ENCODE measurements at places on chromosomes 16 and 17.

DNA sequence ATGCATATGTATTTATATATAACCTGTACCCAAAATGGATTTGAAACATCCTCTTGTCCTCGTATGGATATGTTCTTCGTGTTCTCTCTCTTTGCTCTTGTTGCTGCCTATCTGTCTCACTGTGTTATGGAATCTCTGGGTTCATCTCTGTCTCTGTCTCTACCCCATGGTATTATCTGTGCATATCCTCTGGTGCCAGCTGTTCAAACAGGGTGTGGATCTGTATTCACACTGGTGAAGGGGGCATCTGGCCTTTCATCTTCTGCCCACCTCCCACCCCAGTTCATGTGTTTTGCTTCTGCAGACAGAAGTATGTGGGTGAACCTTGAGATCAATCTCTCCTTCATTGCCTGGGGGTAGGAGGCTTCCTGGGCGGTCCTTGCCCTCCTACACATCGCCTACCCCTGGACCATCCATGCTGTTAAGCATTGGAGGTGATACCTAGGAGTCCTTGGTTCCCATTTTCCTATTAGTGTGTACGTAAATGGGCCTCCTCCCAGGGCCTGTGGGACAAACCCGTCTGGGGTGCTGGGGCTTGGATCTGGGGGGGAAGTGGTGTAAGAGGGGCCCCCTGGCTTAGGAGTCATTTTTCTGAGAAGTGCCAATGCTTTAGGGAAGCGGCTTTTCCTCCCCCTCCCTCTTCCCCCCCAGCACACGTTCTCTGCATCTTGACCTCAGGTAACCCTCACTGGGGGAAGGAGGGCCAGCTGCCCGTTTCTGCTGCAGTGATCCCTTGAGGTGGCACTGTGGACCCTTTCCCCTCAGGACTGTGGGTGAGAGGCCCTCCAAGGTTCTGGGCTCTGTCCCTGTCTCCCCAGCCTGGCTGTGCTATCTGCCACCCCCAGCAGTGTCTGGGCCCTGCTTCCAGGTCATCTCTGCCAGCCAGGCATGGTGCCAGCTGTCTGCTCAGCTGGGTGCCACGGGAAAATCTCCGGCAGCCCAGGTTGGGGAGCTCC is 21.1 kb downstream of the RARA start:
- no peak for DNase-seq

DNA sequence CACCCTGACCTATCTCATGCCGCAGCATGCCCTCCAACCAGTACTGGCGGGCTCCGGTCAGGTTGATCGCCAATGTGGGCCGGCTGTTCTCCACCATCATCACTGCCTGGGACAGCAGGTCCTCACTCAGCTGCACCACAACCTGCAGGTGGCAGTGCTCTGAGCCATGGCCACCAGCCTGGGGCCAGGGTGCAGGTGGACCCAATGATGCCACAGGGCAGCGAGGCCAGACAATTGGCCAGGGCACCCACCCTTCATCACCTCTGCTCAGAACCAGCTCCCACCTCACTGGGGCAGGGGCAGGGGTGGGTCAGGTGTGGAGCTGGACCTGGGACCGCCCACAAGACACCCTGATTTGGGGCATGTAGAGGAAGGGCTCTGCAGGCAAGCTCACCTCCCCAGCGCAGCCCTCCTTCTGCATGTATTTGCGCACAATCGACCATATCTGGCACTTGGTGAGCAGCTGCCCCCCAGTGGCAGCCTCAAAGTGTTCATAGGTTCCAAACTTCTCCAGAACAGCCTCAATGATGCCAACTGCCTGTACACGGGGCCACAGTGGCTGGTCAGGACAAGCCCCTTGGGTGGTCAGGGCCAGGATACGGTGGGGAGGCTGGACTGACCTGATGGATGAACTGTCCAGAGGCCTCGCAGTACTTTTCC is 4.2 kb downstream of the MATCAP1 start:
- DNase-seq, result no peak

DNA sequence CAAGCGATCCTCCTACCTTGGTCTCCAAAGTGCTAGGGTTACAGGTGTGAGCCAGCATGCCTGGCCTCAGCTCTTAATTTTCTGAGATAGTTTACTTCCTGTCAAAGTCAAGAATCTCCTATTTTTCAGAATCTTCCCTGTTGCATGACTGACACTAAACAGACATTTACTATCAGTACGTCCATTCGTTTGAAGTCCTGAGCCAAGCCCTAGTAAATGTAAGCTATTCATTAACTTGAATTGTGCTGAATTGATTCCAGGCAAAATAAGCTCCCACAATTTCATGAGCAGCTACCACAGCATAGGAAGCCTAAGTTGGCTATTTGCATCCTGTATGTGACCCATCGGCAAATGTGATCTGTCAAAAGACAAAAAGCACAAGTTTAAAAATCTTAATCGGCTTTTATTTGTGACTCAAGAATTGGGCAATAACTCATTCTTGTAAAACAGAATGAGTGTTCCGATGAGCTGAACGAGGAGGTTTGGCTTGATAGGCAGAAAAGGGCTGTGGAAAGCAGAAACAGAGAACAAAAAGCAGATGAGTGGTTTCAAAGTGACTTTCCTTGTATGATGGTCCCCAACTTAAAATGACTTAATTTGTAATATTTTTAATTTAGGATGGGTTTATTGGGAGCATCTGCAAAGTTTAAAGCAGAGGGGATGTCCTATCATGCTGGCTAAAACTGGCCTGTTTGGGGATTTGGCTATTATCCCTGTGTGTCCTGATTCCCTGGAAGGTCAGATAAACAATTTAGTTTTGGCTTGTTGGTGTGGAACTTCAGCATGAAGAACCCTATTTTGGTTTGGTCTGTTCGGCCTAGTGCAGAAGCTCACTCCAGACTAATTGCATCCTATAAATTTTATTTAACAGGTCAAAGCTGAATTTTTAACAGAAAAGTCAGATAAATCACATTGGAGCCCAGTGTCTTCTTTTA is 14.2 kb downstream of the RNF112 start:
- DNase-seq, result no peak

DNA sequence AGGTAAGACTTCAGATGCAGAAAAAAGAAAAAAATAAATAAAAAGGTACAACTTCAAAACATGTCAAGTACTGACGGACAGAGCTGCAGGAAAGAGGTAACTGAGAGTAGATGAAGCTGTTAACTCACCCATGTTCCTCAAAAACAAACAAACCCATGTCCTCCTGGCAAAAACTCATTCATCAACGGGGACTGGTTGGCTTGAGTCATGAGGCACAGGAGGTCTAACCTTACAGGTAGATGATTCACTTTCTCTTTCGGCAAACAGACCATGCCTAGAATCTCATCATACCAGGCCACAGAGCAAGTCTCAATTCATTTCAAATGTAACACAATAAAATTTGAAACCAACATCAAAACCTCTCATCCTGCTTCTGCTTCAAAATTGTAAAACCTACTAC is 12.3 kb upstream of the FASN start:
- no peak for DNase-seq

DNA sequence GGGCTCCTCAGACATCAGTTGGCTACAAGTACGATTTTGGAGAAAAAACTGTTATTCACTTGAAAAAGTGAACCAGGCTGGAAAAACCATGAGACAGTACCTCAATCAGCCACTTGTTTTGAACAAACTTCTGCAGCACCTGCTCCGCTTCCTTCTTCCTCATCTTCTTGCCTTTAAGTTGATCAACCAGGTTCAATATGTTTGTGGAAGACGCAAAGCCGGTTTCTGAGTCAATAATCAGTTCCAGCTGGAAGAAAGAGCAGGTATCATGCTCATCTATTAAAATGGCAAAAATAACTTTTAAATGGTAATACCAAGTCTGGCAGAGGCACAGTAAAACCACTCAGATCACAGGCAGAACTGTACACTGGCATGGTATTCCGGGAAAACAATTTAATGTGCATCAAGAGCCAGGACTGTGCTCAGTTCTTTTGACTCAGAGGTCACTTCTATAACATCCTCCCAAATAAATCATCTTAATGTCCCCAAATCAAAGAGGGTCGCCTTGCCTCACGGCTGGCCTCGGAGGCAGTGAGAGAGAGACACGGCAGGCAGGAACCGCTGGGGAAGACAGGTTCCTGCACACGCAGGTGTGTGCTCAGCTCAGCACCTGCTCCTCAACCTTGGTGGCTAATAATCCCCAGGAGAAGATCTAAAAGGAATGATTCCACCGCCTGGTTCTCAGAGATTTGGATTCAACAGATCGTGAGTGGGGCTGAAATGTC is 29.7 kb downstream of the KDM8 start:
- DNase-seq, result no peak

DNA sequence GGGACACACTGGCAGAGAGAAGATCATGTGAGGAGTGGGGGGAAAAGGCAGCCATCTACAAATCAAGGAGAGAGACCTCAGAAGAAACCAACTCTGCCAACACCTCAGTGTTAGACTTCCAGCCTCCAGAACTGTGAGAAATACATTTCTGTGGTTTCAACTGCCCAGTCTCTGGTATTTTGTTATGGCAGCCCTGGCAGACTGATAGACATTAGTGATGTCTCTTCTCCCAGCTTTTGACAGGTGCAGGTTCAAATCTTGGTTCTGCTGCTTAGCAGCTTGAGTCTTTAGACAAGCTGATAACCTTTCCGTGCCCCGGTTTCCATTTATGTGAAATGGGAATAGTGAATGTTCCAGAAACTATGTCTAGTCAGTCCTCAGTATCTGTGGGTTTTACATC is 199.5 kb downstream of the SNX29 start:
- no peak for DNase-seq

GRCh38 chr16:50195756-50196155 is 42.6 kb downstream of the TENT4B start:
- DNase-seq, result no peak

- DNase-seq, result no peak
These were observed 140.2 kb downstream of the PITPNC1 start for GRCh38 chr17:67517325-67517724.

GRCh38 chr16:817001-817906 is 16.7 kb upstream of the GNG13 start:
- DNase-seq, result no peak

GRCh38 chr17:3534881-3535252 is 22.7 kb downstream of the TRPV3 start:
- no peak for DNase-seq

GRCh38 chr16:56305956-56306565 is 114.8 kb downstream of the GNAO1 start:
- DNase-seq, result no peak

DNA sequence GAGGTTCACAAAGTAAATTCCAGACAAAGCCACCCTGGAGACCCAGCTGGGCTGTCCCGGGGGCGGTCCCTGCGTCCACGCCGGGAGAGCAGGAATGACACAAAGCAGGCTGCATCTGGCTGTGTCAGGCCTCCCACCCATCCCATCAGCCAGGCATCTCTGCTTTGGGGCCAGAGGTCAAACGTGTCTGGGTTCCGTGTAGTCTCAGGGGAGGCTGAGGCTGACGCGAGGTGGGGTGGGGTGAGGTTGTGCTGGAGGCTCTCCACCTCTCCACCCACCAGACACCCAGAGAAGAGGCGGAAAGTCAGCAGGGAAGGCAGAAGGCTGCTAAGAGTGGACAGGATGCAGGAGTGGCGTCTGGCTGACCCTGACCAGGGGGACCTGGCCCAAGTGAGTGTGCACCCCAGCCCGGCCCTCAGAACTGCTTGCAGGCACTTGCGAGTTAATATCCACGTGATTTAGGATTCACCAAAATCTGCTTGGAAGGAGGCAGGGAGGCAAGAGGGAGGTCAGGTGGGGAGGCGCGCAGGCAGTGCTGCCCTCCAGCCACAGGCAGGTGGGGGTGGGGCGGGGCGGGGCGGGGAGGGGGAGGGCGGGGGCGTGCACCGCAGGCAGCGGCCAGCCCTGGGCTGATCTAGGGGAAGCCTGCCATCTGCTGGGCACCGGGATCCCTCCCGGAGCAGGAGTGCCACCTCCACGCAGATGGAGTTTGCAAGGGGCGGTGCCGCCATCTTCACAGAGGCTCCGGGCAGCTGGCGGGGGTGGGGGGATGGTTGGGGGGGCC is 44.3 kb downstream of the TBC1D16 start:
- peak; percentile 67 for DNase-seq

GRCh38 chr17:72165192-72165866 is 44.5 kb downstream of the SOX9 start:
- DNase-seq, result no peak

DNA sequence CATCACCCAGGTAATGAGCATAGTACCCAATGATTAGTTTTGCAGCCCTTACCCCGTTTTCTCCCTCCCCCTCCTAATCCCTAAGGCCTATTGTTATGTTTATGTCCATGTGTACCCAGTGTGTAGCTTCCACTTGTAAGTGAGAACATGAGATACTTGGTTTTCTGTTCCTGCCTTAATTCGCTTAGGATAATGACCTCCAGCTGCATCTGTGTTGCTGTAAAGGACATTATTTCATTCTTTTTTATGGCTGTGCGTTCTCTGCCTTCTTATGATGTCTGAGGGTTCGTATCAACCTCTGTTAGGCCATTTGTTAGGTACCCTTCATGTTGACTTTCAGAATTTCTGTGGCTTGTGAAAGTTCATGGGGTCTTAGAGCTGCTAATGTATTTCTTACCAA is 31.0 kb downstream of the CTCF start:
- no peak for DNase-seq

- DNase-seq, result peak; percentile 26
These were observed 4.9 kb downstream of the OR4D1 start for GRCh38 chr17:58153046-58153445.

DNA sequence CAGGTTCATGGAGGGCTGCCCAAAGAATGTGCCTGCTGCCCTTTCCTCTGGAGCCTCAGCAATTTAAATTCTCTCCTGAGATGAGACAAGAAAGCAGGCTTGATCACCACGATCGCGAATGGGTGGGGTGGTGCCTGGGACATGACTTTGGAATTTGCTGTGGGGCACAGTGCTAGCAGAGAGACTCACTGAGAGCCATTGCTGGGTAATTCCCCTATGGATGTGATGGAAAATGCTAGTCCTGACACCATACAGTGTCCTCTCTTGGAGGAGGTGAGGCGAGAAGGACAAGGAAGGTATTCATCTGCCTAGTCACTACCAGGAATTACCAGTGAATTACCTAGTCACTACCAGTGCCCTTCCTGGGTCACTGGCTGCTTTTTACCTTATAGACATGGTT is 15.5 kb downstream of the FAM20A start:
- DNase-seq, result no peak

DNA sequence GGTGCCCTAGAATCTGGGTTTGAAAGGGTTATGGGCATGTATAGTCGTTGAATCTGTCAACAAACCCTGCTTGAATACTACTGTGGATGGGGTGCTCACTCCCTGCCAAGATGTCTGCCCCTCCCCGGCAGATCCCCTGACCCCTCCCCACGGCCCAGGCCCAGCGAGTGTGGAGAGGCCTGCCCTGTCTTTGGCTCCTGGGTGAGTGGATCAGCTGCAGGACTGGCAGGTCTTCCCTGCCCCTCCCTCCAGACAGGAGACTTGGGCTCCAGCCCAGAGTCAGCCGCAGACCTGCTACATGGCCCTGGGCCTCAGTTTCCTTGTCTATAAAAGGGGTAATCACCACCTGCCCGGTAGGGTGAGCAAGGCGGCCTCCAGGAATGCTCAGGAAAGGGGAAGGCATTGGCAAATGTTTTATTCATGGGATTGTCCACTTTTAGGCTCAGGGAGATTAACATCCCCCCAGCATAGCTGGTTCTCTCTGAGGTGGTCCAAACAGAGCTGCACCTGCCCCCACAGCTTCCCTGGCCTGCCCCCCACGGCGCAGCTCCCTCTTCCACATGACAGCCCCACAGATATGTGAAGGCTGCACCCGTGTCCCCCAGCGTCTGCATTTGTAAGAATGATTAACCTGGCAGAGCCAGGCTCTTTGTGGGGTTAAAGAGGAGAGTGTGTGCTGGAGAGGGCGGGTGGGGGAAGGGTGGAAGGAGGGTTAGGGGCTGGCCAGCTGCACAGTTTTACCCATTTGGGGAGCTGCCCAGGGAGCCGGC is 18.5 kb upstream of the SPNS2 start:
- no peak for DNase-seq

GRCh38 chr16:72952811-72953271 is 95.1 kb downstream of the ZFHX3 start:
- no peak for DNase-seq

GRCh38 chr17:13909901-13910519 is 159.3 kb upstream of the COX10 start:
- DNase-seq, result no peak

Measured in stimulated activated CD4-positive, alpha-beta T cell treated with anti-CD3 and anti-CD28 coated beads, TNF-alpha, amount 100 ng/mL, for 24 hours (primary cell).